ENCODE measurements at places on chromosomes 4 and X.
A peak's percentile ranks its signal among the peaks of the same experiment; 100 is the strongest.

- DNase-seq = no peak
These were observed 61.7 kb downstream of the KANTR start for GRCh38 chrX:53155512-53156206.

DNA sequence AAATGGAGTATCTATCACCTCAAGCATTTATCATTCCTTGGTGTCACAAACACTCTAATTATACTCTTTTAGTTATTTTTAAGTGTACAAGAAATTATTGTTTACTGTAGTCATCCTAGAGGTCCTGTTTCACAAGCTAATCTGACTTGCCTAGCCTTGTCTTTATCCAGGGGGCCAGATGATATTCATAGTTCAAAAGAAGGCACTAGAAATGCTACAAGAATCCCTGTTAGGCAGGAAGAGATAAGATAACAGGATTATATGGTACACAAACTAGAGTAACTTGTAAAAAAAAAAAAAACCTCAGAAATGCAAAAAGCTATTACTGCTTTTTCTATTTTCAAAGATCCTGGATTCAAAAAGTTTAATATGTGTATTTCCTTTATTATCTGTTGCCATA lies 95.8 kb downstream of the MBNL3 start:
- no peak for DNase-seq

DNA sequence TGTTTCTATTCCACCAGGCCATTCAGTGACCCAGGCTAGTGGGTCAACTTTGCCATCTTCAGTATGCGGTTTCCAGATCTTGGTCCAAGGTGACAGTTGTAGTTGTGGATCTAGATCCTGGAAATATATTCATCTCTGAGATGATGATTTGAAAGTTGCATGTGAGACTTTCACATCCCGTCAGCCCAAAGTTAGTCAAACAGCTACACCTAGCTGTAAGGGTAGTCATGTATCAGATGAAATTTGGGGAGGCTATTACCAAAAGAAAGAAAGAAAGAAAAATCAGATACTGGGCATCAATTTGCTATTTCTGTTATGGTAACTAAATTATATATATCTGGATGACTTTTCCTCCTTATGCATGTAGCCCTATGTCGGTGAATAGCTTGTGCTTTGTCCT lies 259.4 kb upstream of the ARX start:
- DNase-seq = no peak

GRCh38 chr4:74097116-74097515 lies 1.9 kb downstream of the CXCL2 start:
- DNase-seq = no peak

- no peak for DNase-seq
These were observed 147.4 kb downstream of the CDS1 start for GRCh38 chr4:84730375-84730774.

DNA sequence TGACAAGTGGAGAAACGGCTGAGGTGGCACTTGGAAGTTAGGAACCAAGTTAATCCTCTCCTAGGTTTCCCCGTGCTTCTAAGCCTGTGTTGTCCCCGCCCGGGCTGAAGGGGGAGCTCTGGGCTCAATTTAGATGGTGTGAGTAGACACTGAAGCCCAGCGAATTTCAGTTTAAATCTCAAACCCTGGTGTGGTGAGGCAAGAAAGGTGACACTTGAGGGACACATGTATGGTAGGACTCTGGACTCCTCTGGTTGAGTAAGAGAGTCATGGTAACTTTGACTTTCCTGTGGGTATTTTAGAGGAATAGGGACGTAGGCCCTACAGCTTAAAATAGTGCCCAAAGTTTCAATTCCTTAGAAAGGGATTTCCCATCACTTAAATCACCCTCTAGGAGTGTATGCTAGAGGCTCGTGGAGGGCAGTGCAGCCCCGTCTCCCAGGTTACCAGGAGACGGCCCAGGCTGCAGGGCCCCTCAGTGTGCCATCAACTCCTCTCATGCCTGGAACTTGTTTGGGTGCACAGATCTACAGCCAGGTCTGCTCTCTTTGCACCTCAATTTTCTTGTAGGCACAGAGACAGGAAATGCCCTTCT lies 24.0 kb downstream of the HAND2 start:
- peak; percentile 45 for DNase-seq

DNA sequence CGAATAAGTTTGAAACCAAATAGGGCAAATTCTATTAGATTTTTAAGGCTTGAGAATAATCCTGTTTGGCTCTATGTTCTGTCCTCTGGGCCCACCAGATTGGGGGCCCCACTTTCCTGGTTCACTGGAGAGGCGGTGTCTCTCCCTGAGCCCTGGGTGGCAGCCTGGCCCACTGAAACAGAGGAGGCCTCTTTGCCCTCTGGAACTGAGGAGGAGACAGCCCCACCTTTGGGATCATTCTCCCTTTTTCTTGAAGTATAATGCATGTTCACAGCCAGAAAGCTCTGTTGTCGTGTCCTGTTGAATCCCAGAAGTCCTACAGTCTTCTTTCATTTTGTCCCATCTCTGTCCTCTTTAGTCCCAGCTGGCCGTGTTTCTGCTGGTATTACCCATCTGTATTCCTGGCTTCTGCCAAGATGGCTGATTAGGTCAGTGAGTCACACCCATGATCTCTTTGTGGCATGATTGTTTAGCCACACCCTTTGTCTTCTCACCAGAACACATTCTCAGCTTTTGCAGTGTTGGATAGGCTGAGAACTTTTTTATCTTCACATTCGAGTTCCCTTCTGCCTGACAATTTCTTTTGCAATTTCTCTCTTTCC lies 8.1 kb upstream of the TBC1D25 start:
- DNase-seq = peak; percentile 28

GRCh38 chr4:91359041-91360031 lies 944.4 kb upstream of the GRID2 start:
- no peak for DNase-seq

DNA sequence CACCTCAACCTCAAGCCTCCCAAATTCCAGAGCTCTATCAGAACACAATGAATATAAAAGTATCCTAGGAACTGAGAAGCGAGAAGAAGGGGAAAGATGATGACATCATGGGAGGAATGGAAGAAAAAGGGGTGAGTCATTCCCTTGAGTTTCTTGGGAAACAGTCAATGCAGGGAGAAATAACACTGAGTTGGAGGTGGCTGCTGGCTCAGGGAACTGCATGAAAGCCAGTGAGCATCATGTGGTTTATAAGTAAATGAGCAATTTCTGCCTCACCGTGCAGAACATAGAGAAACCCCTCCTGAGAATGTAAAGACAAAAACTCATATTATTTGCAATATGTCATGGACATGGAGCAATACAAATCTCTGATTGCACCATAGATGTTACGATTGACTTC lies 73.3 kb downstream of the SHOX start:
- no peak for DNase-seq

- DNase-seq = peak; percentile 71
These were observed 9.6 kb upstream of the INTU start for GRCh38 chr4:127622921-127623796.
